Daoy (cell line): ENCODE measurements at places on chromosomes 4 and X.

DNA sequence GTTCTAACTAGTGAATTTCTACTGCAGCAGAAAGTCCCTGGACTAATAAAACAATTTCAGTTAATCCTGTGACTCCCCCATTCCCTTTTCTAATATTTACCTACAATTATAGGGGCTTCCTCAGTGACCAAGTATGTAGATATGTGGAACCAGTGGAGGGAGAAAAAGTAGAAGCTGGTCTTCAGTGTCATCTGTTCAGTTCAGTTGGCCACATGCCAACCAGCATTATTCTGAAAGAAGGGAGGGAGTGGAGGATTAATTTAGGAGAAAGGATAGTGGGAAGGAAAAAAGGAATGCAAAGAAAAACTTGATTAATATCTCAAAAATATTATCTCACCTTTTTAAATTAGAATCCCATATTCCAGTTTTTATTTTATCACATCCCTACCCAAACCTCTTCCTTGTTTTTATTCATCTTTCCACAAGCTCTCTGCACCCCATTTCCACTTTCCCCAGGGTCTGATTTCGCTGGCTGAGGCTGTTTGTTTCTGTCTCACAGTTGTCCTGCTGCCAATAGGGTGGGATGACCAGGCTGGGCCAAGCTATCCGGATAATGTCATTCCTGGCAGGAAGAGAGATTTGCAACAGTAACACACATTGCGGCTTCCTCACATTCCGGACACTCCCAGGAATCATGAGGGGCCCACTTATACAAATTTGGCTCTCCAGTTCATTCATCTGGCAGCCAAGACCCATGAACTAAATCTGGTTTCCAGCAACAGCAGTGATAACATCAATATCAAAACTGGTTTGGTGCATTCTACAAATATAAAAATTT lies 24.6 kb upstream of the ANTXR2 start:
- DNase-seq = peak; percentile 70

DNA sequence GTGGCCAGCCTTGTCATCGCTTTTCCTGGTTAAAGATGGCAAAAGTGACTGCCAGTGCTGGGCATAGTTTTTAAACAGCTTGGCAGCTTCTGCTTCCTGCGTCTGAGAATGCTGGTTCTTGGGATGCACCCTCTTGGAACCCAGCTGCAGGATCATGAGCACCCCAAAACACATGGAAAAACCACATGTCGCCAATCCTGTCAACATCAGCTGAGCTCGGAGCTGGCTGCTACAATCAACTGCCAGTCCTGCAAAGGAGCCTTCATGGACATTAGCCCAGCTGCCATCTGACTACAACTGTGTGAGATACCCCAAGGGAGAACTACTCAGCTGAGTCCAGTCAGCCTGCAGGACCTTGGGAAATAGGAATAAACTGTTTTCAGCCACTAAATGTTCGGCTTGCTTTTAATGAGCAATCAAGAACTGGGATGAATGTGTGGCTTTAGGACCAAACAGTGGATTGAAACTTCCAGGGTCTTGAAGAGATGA lies 31.0 kb downstream of the OSTC start:
- DNase-seq = no peak

DNA sequence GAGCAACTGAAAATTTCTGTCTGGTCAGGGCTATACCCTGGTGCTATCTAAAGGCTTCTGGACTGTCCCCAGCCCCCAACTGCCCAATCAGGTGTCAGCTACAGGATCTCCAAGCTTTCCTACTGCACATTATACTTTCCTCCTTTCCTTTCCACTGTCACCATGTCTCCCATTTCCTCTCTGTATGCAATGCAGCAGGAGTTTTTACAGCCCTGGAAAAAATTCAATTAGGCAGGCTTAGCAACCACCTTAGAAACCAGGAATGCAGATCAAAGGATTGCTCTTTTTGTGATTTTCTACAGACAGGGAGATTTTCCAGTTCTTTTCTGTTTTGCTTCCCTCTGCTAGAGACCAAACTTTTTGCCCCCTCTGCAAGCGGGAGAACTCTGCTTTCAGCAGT lies 6.0 kb upstream of the NAF1 start:
- no peak for DNase-seq

DNA sequence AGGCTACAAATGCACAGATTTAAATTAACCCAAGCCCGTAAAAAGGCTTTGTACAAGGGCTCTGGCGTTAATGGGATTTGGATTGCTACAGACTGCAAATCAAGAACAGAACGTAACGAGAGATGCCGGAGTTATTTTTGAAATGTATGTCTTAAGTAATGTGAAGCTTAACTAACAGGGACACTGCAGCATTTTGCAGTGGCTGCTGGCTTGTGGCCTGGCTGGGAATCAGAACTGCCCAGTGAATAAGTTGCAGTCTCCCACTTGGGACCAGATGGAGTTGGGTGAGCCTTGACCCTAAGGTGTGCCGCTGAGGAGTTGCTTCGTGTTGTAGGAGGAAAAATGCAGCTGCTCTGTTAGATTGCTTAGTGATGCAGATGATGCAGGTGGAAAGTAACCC lies 318.4 kb downstream of the DHX15 start:
- DNase-seq = no peak

DNA sequence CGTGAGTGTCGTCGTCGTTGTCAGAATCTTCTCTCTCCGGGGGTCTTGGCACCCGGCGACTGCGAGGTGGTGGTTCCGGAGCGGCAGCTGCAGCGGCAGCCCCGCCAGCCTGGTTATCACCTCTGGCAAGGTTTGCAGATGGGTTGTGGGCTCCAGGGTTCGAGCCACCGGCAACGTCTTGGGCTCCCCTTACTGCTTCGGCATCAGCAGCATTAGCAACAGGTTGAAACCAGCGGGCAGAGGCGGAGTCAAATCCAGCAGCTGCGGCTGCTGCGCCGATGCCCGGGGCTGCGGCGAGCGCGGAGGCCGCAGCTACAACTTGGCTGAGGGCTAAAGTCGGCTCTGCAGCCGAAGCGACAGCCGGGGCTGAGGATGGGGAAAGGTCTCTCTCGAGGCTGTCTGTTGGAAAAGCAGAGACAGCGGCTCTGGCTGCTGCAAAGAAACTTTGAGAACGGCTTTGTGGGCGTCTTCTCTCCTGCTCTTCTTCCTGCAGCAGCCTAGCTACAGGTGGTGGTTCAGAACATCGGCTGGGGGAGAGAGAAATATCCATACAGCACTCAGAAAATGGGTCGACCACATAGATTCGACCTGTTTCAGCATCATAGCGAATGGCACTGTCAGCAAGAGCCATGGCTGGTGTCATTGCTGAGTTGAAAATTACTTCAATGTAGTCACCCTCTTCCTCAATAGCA lies 3.6 kb downstream of the IRS4 start:
- DNase-seq = peak; percentile 7
